Activated CD4-positive, CD25-positive, alpha-beta regulatory T cell (primary cell): ENCODE measurements at places on chromosomes 6 and 20.
A peak's percentile ranks its signal among the peaks of the same experiment; 100 is the strongest.

DNA sequence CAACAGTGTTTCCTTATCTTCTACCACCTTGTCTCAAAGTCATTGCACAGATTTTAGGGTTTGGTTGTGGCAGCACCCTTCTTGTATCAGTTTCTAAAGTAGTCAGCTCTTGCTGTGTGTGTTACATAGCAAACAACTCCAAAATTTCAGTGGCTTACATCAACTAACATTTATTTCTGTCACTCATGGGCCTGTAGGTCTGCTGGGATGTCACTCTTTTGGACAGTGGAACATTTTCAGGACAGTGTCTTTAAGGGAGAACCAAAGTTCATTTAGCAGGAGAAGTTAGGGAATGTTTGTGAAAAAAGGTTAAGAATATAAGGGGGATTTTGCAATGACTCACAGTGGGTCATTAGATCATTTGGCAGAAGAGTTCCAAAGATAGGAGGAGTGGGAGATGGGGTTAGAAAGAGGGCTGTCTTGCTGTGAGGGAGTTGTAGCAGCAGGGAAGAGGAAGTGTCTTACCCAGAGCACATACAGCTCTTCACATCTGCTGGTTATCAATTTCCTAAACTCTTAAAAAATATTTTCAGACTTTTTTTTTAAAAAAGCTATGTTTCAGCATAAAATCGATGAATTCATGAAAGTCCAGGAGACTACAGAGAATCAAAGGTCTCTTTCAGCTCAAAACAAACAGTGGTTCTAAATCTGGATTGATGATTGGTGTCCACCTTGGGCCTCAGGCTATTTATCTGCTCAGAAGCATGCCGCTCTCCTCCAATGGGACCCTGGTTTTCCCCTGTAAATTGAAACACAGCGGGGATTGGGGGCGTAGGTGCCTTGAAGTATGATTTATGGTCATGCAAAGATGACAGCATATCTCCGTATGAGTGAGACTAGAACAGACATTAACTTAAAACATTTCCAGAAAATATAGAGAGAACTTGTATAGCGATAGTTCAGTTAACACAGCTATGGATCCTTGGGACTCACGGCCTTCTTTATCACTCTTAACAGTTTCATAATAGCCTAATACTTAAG, 117.3 kb downstream of the B3GAT2 start:
- DNase-seq, result no peak

DNA sequence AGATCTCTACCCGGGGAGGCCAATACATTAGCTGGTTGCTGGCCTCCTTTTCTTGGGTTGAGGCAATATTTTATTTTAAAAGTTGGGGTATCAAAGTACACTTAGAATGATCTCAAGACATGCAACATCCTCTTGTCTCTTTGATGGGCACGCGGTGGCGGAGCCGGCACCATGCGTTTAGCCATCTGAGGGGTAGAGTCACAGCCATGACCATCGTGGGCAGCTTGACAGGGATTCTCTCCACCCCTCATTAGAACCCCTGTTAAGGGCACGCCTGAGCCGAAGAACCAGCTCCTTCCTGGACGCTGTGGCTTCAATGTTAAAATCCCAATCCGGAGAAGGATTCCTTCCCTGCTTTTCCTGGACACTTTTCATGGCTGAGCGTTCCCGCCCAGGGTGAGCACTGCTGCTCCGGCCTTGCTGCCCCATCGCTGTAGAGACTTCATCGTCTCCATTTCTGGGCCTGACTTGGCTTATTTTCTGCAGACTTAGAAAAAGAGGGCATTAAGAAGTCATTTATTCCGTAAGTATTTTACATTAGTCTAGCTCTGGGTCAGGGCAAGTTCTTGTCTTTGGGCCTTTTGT, 142.7 kb upstream of the CDH4 start:
- no peak for DNase-seq

DNA sequence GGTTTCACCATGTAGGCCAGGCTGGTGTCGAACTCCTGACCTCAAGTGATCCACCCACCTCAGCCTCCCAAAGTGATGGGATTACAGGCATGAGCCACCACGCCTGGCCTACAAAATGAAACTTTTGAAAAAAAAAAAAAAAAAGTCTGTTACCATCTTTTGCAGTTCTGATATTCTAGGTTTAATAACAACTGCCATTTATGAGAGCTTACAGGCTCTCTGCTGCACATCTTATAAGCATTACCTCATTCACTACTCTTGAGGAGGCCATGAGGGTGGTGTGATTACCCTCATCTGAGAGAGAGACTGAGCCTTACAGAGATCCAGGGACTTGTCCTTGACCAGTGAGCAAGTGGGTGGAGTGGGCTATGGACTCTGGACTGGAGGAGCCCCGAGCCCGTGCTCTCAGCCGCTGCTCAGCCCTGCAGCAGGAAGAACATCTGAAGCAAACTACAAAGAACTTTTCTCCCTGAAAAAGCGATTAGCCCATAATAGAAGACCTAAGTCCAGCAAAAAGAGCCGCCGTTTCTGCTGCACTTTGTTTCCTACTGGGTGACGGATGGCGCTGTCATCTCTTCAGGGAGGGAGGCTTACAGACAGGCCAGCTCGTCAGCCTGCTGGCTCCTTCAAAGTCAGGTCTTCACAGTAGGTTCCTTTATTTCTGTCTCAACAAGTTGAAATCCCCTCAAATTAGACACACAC, 119.8 kb upstream of the AKAP12 start:
- DNase-seq, result no peak

- DNase-seq, result peak; percentile 18
Observed at GRCh38 chr20:34536798-34537394, 20.7 kb downstream of the DYNLRB1 start.

DNA sequence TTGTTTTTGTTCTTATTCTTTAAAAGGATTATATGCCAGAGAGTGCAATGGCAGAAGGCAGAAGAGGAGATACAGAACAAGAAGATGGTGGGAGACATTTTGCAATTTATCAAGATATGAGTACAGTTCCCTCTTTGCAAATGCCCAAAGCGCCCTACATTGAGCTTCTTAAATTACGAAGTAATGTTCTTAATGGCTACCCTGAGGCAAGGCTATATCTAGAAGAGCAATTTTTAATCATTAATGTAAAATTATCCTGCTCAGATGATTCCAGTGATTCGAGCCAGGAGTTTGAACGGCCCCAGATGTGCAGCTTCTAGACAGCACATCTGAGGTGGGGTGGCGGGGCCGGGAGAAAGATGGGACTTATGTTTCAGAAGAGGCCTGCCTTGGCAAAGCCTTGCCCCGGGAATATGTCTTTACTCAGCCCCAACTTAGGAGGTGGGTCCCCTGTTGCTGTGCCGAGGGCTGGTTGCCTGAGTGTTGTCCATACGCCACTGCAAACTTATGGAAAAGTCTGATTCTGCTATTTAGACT, 84.9 kb upstream of the MLN start:
- DNase-seq, result no peak

GRCh38 chr6:88734544-88734943, 228.9 kb downstream of the RNGTT start:
- DNase-seq, result no peak

DNA sequence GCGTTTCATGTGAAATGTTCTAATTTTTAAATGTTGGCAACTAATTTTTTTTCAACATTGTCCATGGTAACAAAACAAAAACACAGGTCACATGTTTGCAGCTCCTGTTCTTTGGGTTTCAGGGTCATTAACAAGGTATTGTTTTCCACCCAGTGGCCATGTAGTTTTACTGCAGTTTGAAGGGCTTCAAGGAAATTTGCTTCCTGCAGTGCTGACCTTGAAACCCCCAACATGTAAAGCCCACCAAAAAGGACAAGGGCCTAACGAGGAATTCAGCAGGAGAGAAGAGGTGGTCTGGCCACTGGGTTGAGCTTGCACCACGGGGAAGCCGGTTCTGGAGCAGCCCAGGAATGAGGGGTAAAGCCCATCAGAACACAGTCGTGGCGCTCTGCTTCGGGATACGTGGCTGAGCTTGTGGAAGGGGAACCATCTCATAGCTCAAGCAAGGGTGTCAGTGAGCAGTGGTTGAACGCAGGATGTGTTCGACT, 13.9 kb upstream of the KLHL31 start:
- DNase-seq, result no peak

DNA sequence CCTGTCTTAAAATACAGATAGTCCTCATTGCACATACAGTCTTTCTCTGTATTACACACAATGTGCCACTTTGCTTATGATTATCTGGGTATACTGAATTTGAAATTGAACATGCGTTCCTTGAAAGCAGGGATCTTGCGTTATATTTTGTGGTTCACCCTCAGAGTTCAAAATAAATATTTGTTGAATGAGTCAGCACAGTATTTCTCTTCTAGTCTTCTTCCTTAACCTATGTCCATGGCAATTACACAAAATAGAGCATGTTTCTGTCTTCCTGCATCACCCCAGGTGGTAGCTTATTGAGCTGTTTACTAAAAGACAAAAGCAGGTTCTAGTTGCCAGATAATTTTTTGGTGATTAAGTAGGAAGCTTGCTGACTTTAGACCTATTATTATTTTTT, 272.9 kb upstream of the FERMT1 start:
- no peak for DNase-seq

DNA sequence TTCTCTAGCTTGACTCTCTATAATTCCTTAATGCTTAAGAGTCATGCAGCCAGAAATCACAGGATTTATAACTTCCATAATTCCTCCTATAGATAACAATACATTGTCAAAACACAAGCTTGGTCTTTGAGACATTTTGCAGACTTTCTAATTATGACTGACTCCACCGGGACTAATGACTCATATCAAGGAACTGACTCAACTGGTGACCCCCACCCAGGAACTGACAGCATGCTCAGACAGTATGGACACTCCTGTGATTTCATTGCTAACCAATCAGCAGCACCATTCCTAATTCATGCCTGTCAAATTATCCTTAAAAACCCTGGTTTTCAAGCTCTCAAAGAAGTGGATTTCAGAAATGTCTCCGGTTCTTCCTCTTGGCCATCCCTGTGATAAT, 670.5 kb upstream of the IMPG1 start:
- no peak for DNase-seq

DNA sequence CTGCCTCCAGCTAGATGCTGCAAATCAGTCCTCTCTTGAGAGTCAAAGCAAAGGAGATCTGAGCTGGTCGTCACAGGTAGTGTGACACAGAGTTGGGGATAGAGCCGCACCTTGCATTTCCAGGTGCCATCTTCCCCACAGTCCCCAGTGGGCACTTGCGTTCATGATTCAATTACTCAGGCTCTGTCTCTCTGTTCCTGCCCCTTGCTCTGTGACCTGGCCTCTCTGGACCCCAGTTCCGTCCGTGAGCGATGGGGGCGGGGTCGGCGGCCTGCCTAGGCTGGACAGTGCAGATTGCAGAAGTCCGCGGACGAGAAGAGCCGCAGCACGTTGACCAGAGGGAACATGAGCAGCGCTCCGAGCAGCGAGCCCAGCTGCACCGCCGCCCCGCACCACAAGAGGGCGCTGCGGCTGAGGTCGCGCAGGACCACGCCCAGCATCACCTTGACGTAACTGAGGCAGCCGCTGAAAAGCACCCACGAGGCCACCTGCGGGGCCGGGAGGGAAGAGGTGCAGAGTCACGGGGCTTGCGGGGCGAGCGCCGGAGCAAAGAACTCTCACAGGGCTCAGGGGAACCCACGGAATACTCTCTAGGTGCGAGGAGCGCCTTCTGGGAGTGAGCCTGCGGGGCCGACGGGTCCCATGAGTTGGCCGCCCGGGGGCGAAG, 7.4 kb downstream of the SLC52A3 start:
- DNase-seq, result no peak

GRCh38 chr6:170279977-170280688, 10.7 kb downstream of the DLL1 start:
- DNase-seq, result peak; percentile 11
